Naive thymus-derived CD4-positive, alpha-beta T cell (primary cell): ENCODE measurements at places on chromosomes 4 and X.

DNA sequence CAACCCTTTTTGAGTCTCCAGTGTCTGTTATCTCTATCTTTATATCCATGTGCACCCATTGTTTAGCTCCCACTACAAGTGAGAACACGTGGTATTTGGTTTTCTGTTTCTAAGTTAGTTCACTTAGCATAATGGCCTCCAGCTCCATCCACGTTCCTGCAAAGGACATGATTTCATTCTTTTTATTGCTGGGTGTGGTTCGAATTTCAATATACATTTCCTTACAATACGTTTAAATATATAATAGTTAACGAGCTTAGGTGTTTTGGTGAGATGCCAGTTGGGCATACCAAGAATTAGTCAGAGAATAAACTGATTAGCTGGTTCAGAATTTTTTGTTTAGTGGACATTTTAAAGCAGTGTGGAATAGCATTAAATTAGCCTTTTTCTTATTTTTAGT is 196.7 kb downstream of the CFAP47 start:
- no peak for DNase-seq

DNA sequence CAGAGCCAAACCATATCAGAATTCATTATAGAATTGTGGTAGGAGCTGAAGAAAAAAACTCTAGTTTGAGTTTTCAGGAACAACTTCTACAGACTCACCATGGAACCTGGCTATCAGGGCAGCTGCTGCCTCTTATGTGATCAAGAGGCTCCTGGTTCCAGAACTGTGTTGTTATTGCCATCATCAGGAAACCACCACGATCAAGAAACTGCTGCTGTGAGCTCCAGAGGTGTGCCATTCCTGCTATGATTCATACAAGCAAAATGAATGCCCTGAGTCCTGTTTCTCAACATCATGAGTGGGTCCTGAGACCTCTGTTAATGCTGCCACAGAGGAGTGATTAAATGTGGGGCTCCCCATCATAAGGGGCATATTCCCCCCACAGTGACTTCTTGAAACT is 43.7 kb downstream of the TASL start:
- DNase-seq: no peak

GRCh38 chrX:78527263-78527662 is 131.9 kb downstream of the RTL3 start:
- no peak for DNase-seq

DNA sequence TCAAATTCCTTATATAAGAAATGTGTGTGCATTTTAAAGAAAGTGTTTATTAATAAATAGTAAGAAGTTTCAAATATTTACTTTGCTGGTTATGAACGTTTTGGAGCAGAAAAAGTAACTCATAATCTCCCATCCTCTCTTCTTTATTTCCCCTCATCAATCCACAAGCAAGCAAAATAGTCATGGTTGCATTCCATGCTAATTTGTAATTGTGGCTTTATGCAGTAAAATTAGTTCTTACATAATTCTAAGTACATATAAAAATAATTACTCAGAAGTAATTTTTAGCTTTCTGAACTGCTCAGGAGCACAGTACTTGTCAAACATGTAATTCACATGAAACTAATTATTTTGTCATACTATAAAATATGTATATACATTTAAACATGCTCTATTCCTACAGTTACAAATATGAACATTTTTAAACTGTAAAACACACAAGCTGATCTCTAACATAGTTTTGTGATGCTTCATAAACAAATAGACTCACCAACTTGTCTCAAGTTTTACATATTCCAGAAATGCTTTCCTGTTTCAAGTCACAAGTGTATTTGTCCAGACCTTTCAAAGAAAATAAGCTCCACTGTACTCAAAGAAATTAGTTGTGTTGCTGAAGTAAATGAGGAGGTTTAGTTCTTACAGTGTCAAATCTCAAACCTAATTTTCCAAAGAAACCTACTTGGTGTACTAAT is 218.9 kb downstream of the PABPC4L start:
- DNase-seq: no peak

DNA sequence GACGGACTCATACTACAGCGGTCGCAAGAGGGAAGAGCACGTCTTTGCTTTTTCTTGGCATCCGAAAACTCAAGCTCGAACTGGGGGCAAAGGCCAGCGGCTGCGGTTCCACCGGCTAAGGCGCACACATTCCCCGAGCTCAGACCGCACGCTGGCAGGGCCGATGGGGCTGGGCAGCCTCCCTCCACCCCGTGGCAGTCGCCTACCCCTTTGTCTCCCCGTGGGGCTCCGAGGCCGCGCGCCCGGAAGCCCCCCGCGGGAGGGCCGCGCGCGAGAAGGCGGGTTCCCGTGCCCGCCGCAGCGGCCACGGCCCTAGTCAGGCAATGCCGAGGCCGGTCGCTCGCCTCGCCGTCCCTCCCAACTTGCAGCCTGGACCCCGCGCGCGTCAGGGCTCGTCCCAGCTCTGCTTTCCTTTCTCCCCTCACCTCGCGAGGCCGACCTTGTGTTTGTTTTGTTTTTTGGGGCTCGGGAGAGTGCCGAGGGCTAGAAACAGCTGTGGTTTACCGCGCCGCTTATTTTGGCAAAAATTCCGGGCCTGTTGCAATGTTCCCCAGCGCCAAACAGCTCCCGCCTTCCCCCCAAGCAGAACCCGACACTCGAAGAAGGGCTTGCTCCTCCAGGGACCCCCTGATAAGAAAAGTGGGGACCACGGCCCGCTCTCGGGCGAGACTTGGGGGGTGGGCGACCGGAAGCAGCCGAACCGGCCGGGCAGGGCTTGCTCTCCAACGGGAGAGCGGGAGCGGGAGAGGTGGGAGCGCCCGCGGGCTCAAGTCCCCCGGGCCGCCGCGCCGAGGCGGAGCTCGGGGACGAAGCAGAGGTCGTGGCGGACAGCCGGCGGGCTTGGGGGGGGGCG is 561 bp upstream of the N4BP2 start:
- peak; percentile 31 for DNase-seq

DNA sequence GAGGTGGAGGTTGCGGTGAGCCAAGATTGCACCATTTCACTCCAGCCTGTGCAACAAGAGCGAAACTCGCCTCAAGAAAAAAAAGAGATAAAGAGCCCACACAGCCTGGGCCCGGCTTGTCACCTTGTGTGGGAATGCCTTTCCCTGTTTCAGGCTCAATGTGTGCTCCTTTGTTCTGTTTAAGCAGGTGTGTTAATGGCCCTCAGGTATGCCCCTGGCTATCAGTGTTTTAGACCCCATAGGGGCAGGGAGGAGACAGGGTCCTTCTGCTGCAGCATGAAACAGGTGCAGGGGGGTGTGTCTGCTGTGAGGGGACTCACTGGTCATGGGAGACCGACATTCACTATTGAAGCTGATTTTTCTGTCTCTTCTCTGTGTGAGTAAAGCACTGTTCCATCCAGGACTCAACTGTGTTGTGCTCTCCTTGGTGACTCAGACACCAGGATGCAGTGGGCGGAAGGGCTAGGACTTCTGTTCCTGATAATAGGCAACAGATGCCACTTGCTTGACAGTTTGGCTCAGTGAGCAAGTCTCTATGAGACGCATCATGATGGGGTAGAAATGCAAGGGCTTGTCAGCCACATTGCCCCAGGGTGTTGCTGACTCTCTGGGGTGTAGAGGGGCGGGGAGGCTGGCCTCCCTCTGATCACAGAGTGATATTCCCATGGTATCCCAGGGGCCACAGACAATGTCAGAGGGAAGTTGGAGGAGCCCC is 15.6 kb upstream of the LAP3 start:
- no peak for DNase-seq

DNA sequence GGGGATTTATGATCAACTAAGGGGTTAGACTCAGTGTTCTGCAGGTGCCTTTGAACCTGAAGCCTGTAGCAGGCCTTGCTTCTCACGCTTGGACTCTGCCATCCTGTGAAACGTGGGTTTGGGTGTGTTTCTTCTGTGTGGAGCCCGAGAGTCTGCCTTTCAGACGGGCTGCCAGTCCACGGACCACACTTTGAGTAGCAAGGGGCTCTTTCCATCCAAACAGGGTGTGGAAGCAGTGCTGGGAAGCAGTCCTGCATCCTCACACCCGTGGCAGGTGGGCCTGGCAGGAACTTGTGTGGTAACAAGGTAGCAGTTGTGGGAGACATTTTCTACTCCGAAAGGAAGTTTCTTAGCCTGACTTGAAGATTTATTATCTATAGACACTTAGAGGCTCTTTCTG is 22.7 kb downstream of the RGS12 start:
- DNase-seq: no peak

DNA sequence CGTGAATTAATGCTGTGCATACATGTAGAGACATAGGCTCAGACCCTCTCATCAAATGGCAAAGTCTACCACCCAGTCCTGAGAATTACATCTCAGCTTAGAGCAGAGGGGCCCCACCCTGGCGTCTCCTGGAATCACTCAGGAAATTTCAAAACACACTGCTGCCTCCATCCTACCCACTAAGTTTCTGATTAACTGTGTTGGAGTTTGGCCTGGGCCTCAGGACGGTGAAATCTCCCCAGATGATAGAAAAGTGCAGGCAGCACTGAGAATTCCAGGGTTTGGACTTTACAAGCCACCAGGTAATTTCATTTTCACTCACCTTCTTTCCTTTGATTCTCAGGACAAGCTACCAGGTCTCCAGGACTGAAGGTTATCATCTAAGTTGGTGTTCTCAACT is 3.3 kb upstream of the FAM9C start:
- DNase-seq: no peak

GRCh38 chrX:10111364-10112148 is 45.2 kb upstream of the CLCN4 start:
- peak; percentile 53 for DNase-seq
